Stimulated activated CD8-positive, alpha-beta memory T cell treated with anti-CD3 and anti-CD28 coated beads, Interleukin-4, amount 100 ng/mL, for 1 hour (primary cell): ENCODE measurements at places on chromosomes 2 and 18.

- no peak for DNase-seq
Observed at GRCh38 chr2:223860809-223861738, 23.7 kb upstream of the AP1S3 start.

- DNase-seq, result no peak
Observed at GRCh38 chr18:4276953-4277585, 178.0 kb downstream of the DLGAP1 start.

- no peak for DNase-seq
Observed at GRCh38 chr2:121584741-121585140, 54.1 kb downstream of the RNU4ATAC start.

- no peak for DNase-seq
Observed at GRCh38 chr18:63265326-63265725, 54.2 kb downstream of the BCL2 start.

- DNase-seq, result no peak
Observed at GRCh38 chr2:149021271-149021719, 17.2 kb upstream of the LYPD6B start.

DNA sequence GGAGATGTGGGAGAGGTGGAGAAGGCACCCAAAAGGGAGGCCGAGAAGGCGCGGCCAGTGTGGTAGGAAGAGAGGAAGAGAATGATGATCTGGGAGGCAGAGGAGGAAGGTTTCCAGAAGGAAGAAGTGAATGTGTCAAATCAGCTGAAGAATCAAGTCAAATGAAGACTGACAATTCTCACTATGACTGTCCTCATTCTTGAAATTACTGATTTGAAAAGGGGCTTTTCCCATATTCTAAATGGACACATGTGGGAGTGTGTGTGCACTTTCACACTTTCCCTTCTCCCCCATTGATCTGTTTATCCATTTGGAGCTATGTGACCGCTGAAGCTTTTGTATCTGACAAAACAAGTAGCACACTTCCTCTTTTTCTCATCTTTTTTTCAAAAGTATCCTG, 6.1 kb downstream of the AFF3 start:
- no peak for DNase-seq

GRCh38 chr2:105187531-105187930, 54.0 kb upstream of the GPR45 start:
- no peak for DNase-seq
